Aorta (tissue), 5 donors: ENCODE measurements at places on chromosomes 12 and 14.

DNA sequence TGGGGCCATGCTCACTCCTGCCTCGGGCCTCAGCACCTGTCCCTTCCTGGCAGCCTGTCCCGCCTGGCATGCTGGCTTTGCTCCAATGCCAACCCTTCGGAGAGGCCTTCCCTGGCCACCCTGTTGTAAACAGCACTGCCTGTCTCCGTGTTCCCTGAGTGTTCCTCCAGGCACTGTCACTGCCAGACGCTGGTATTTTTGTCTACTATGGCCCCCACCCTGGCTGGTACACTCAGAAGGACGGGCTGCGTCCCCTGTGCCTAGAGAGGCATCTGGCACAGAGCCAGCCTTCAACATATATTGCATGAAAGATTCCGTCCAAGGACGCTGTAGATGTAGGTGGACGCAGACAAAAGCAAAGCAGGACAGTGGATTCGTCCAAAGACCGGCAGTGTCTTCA lies 2.7 kb upstream of the ASPG start:
- no peaks in the 10 kb centered on the region for H3K27me3 ChIP-seq
- DNase-seq: no peak
- no peaks in the 10 kb centered on the region for H3K36me3 ChIP-seq

GRCh38 chr14:72962829-72963312 lies 36.6 kb downstream of the DCAF4 start:
- H3K27ac ChIP-seq: no peak overlapping the region
- H3K36me3 ChIP-seq: no peaks in the 10 kb centered on the region
- H3K27me3 ChIP-seq: no peaks in the 10 kb centered on the region
- DNase-seq: no peak
- no peaks in the 10 kb centered on the region for H3K4me1 ChIP-seq
- H3K4me3 ChIP-seq: no peak overlapping the region

GRCh38 chr14:73712071-73712506 lies 2.1 kb downstream of the PNMA1 start:
- no peak overlapping the region for H3K27ac ChIP-seq
- no peaks in the 10 kb centered on the region for H3K4me1 ChIP-seq
- H3K4me3 ChIP-seq: peak overlapping the region; percentile 89
- no peaks in the 10 kb centered on the region for H3K27me3 ChIP-seq

DNA sequence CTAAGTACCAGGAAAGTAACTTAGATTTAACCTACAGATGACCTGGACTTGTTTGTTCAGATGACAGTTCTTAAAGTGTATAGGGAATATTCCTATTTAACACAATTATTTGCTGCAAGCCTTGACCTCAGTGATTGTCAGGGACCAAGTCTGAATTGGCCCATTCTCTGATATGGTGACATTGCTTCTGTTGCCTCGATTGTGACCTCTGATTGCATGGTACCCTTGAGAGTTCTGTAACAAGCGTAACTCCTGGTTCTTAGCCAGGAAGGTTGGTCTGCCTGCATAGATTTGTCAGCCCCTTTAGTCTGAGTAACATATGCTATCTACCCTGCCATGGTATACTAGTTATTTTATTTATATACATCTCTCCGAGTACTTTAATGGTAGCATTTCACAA lies 93.8 kb upstream of the ALX1 start:
- no peaks in the 10 kb centered on the region for H3K27me3 ChIP-seq
- no peaks in the 10 kb centered on the region for H3K36me3 ChIP-seq
- no peak overlapping the region for H3K27ac ChIP-seq
- DNase-seq: no peak
- no peaks in the 10 kb centered on the region for H3K4me1 ChIP-seq
- H3K4me3 ChIP-seq: no peak overlapping the region

- H3K27me3 ChIP-seq: no peaks in the 10 kb centered on the region
- no peak overlapping the region for H3K4me3 ChIP-seq
- H3K27ac ChIP-seq: no peak overlapping the region
- H3K4me1 ChIP-seq: no peaks in the 10 kb centered on the region
- no peak for DNase-seq
Measured at GRCh38 chr12:102629262-102629888, 149.0 kb upstream of the IGF1 start.

- H3K4me1 ChIP-seq: no peaks in the 10 kb centered on the region
- no peaks in the 10 kb centered on the region for H3K36me3 ChIP-seq
- peak; percentile 69 for DNase-seq
- H3K27ac ChIP-seq: no peak overlapping the region
- H3K4me3 ChIP-seq: no peak overlapping the region
- H3K27me3 ChIP-seq: peaks cover 8% of the 10 kb centered on the region
Measured at GRCh38 chr14:37597914-37598746, 2.7 kb downstream of the TTC6 start.

DNA sequence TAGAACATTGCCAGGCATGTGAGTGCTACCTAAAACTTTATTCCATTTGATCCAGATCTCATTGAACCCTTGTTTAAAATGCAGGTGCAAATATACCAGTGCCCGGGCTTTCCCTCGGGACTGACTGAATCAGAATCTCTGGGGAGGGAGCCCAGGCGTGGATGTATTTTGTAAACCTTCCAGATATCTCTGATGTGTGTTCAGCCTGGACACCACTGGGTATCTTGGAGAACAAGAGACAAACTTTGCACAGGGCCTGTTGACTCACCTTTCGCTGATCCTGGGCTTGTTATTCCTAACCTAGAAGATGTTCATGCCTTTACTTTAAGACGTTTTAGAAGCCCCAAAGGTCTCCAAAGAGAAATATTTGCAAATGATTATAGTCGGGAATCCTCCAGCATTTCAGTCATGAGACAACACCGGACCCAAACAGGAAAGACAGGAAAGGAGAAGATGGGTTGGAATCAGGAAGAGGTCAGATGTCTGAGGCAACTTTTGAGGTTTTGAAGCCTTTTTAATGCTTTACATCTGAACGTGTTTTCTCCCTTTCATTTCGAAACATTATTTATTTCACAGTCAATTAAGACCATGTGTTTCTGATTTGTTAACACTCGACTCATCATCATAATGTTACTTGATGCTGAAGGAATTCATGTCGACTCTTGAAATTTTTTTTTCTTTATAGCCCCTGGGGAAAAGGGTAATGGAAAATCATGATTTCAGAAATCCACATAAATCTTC lies 118.6 kb downstream of the PLXNC1 start:
- H3K27me3 ChIP-seq: no peaks in the 10 kb centered on the region
- H3K4me1 ChIP-seq: no peaks in the 10 kb centered on the region
- no peak for DNase-seq
- H3K27ac ChIP-seq: no peak overlapping the region
- no peaks in the 10 kb centered on the region for H3K36me3 ChIP-seq
- H3K4me3 ChIP-seq: no peak overlapping the region

DNA sequence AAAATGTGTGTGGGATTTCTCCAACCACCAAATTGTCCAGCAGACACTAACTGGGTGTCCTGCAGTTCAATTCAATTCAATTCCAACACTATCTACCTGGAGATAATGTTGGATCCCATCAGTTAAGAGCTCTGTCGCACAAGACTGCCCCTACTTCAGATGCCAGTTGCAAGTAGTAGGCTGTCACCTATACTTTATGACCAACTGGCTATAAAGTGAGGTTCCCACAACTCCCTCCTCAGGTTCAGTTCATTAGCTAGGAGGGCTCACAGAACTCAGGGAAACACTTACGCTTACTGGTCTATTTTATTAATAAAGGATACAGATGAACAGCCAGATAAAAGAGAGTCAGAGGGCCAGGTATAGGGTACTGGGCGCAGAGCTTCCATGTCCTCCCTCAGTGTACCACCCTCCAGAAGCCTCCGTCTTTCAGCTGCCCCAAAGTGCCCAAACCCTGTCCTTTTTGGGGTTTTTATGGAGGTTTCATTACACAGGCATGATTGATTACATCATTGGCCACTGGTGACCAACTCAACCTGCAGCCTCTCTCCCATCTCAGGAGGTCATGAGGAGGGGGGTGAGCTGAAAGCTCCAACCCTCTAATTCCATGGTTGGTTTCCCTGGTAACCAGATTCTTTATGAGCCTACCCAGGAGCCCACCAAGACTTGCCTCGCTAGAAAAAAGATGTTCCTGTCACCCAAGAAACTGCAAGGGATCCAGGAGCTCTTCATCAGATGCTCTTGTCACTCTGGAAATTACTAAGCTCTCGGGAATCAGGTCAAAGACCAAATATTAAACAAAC lies 7.5 kb upstream of the SERPINA5 start:
- H3K4me1 ChIP-seq: no peaks in the 10 kb centered on the region
- no peak overlapping the region for H3K4me3 ChIP-seq

- no peaks in the 10 kb centered on the region for H3K4me1 ChIP-seq
- no peak overlapping the region for H3K4me3 ChIP-seq
- H3K27me3 ChIP-seq: no peaks in the 10 kb centered on the region
- DNase-seq: no peak
- H3K36me3 ChIP-seq: no peaks in the 10 kb centered on the region
- no peak overlapping the region for H3K27ac ChIP-seq
Measured at GRCh38 chr14:84027351-84027750, 1502.6 kb upstream of the FLRT2 start.

DNA sequence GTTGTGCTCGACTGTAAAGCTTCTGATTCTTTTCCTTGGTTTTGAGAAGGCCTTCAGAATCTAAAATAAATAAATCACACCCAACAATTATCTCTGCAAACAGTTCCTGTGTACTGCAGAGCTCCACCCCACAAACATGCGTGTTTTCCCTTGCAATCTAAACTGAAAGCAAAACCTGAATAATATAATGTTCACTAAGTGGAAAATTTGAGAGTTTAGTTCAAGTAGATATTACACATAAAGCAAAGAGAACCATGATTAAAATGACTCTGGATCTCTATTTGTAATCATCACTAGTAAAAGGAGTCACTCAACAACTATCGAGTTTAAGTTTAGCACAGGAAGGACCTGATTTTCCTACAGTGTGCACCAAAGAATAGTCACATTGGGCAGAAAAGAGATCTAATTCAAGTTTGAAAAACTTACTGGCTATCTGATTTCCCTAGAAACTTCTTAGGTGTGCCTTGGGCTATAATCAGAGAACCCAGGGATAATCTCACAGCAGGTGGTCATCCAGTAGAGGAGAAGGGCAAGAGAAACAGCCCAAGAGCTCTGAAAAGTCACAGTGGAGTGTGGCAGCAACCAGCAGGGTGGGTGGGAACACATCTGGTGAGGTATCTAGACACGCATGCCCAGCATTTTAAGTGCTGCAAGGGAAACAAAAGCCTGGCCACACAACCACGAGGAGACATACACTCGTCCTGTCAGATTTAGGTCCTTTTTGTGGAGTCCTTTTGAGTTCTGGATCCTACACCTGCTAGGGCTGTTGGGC lies 25.4 kb downstream of the ATG14 start:
- DNase-seq: no peak
- no peak overlapping the region for H3K4me3 ChIP-seq
- H3K27ac ChIP-seq: peak overlapping the region; percentile 48
- H3K36me3 ChIP-seq: no peaks in the 10 kb centered on the region

- no peak overlapping the region for H3K4me3 ChIP-seq
- H3K4me1 ChIP-seq: peaks cover 2% of the 10 kb centered on the region
- no peak overlapping the region for H3K27ac ChIP-seq
- no peak for DNase-seq
Measured at GRCh38 chr14:54362759-54363437, 33.9 kb upstream of the CDKN3 start.
